ENCODE measurements at places on chromosomes 12 and 14.

DNA sequence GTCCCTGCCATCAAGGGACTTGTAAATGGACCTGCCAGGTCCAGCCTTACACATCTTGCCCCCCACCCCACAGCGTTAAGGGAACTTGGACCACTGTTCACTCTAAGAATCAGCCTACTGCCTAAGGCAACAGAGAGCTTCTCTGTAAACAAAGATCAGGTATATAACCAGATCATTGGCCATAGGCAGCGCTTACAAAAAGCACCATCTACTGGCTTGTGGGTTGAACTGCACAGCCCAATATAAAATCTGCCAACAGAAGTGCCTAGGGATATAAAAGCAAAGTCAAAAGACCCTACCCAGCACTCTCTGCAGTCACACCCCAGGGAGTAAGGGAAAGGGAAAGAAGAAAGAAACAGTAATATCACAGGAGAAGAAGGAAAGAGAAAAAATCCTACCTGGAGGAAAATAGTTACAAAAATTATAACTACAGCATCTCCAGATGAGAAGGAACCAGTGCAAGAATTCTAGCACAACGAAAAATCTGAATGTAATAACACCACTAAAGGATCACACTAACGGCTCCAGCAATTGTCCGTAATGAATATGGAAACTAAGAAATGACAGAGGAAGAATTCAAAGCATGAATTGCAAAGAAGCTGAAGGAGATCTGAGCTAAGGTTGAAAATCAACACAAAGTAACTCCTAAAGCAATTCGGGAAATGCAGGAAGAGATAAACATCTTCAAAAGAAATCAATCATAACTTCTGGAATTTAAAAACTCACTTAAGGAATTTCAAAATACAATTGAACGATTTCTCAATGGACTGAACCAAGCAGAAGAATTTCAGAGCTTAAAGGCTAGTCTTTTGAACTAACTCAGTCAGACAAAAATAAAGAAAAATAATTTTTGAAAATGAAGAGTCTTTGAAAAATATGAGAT is 95.2 kb upstream of the PCED1B start:
- DNase-seq: peak; percentile 8

- DNase-seq: no peak
Observed at GRCh38 chr14:33118668-33119067, 180.0 kb downstream of the NPAS3 start.

GRCh38 chr14:52563120-52563519 is 10.5 kb downstream of the GPR137C start:
- DNase-seq: no peak

- no peak for DNase-seq
Observed at GRCh38 chr12:114933428-114934160, 249.6 kb upstream of the TBX3 start.

- DNase-seq: peak; percentile 25
Observed at GRCh38 chr14:73943083-73943482, 6.8 kb downstream of the FAM161B start.

DNA sequence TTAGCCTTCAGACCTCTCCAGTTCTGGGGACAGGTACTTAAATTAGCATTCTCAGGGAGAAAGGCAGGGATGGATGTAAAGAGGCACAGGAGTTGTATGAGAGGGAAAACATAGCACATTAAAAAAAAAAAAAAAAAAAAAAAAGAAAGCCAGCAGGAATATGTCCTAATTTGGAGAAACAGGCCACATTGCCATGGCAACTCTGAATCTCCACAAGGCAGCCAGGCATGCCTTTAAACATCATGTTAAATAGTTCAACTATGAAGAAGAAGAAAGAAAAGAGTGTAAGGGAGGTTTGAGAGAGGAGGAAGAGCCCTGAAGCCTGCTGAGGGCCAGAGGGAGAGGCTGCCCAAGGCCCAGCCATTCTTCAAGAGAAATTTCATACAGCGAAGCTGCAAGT is 145.8 kb downstream of the GRIN2B start:
- no peak for DNase-seq

DNA sequence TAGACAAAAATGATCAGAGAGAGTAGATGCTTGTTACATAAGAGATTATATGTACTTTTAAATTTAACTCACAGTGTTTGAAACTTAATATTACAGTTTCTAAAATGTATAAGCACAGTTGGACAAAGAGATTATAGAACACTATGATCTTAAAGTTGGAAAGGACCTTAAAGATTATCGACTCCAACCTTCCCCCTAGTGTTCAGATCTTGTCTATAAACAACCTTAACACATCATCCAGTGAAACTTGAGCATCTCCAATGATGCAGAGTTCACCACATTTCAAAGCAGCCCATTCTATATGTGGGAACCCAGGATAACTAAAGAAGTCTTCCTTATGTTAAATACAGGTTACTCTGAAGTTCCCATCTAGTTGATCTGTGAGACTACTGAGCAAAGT is 480.8 kb downstream of the RMST start:
- DNase-seq: no peak

DNA sequence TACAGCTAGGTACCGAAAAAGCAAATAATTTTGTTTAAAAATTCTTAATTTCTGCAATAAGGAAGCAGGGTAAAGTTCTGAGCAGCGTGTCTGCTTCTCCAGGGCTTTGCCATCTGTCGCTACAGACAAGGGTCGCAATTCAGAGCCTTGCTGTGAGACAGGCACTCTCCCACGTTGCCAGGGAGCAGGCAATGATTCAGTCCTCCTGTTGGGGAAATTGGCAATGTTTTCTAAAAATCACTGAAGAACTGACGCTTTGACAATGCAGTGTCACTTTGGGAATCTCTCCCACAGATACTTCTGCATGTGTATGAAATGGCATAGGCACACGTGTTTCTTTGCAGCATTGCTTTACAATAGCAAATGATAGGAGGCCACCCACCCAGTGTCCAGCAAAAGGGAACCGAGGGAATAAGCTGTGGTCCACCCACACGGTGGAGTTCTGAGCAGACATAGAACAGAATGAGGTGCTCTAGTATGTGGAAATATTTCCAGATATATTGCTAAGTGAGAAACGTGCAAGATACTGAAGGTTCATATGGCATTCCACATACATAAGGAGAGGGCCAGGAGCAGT is 16.0 kb upstream of the HIP1R start:
- DNase-seq: no peak

DNA sequence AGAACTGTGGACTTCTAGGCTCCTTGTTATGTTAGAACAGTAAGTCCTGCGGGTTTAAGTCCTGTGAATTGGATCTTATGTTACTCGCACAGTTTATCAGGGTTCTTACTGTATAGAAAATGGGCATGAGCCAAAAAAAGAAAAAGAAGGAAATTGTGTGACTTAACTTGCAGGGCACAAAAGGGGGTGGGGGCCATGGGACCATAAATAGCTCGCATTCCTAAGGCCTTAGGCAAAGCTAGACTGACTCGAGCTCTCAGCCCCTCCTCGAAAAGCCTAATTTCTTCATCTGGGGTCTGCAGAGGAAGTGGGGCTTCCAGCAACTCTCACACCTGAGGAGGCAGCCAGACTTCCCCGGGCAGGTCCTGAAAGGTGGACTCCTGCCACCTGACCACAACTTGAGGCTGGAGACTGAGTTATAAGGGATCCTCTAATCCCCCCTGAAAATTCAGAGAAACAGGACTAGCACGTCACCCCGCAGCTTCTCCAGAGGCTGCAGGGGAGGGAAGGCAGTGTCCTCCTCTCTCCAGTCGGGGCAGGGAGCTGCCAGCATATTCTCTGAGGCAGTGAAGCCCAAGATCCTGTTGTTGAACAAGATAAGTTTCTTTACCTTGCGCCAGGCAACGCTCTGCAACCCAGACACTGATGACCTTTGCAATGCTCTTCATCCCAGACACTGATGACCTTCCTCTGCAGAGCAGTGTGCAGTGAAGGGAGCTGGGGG is 280.5 kb downstream of the PCNX1 start:
- DNase-seq: no peak

- peak; percentile 52 for DNase-seq
Observed at GRCh38 chr12:111428728-111429175, 23.0 kb downstream of the SH2B3 start.

DNA sequence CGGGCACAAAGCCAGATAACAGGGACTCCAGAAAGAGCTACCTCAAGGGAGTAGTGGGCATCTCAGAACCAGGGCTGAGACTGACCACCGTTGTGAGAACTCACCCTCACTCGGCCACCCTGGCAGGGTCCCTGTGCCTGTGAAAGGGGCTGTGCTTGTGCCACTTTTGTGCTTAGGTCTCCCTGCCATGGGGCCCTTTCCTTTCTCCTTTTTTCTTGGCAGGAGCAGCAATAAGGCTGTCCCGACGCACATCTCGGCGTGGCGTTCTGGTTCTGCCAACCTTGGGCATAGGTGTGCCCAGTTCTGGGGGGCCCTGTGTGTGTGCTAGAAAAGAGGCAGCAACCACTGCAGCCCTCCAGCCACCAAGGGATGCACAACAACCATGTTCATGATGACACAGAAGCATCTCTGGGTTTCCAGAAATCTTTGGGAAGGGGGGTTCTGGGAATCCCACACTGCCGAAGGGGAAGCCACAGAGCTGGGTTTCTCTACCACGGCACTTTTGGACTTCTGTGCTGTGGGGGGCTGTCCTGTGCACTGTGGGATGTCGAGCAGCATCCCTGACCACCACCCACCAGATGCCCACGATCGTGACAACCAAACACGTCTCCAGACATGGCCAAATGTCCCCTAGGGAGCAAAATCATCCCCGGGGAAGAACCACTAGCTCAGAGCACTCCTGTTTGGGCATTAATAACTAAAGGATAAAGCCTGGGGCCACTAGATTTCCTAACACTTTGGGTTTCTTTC is 13.1 kb upstream of the TMEM119 start:
- DNase-seq: no peak

DNA sequence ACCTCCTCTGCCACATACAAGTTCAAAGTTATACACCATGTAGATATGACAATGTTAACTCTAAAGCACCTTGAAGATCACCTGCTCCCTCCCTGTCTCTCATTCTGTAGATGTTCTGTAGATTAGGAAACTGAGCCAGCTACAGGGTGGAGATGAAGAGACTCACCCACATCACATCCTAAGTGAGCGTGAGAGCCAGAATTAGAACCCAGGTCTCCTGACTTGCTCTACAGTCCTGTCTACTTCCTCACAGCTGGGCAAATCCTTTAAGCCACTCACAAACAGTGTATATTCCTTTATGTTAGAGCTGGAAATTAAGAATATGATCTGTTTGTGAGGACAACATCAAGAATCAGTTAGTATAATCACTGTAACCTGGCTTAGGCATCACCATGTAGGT is 1.8 kb downstream of the APPL2 start:
- DNase-seq: no peak

DNA sequence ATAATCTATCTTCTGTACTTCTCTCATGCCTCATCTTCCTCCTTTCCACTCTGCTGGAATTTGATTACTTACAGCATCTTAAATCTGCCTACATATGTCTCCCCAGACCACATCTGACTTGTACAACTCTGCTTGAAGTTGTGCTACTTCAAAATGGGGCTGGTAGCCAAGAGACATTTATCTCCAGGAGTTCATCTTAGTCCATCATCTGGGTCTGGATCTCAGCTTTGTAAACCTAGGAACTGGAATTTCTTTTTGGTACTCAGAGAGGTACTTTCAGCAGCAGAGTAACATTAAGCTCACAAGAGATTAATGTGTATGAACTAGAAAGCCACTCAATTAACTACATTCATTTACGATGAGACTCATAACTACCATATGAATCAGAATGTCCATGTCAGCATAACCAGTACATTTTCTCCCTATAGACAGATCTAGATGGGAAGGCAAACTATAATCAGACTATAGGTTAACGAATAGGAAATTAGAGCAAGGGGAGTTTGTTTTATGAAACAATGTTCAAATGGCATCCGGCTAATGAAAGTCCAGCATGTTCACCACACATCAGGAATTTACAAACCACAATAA is 178.8 kb downstream of the CEP128 start:
- no peak for DNase-seq

- no peak for DNase-seq
Observed at GRCh38 chr12:52698651-52699340, 4.5 kb downstream of the KRT77 start.

DNA sequence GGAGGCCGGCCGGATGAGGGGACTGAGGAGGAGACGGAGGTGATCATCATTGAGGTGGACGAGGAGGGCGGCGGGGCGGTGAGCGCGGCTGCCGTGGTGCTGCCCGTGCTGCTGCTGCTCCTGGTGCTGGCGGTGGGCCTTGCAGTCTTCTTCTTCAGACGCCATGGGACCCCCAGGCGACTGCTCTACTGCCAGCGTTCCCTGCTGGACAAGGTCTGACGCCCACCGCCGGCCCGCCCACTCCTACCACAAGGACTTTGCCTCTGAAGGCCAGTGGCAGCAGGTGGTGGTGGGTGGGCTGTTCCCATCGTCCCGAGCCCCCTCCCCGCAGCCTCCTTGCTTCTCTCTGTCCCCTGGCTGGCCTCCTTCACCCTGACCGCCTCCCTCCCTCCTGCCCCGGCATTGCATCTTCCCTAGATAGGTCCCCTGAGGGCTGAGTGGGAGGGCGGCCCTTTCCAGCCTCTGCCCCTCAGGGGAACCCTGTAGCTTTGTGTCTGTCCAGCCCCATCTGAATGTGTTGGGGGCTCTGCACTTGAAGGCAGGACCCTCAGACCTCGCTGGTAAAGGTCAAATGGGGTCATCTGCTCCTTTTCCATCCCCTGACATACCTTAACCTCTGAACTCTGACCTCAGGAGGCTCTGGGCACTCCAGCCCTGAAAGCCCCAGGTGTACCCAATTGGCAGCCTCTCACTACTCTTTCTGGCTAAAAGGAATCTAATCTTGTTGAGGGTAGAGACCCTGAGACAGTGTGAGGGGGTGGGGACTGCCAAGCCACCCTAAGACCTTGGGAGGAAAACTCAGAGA is 9.6 kb downstream of the MMP14 start:
- DNase-seq: no peak

DNA sequence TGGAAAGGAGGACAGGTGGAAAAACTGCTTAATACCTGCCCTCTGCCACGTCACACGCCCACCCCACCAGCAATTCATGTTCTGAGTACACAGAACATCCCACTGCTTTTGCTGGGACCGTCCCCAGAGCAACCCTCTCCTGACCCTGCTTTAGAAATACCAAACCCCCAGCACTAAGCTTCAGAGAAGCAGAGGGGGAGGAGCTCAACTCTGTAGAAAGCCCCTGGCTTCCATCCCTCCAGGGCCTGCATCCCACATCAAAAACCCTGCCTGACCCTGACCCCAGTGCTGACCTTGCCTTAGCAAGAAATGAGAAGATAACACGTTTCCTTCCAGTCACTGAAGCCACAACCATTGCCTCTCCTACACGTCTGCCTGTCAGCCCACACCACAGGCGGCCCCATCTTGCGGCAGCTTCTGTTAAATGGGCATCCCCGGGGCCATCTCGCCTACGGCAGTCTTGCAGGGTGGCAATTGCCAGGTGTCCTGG is 19.7 kb downstream of the VDR start:
- DNase-seq: no peak

- DNase-seq: peak; percentile 20
Observed at GRCh38 chr12:6540181-6540877, 6.0 kb downstream of the GAPDH start.

- no peak for DNase-seq
Observed at GRCh38 chr14:27061299-27061698, 463.5 kb upstream of the NOVA1 start.

GRCh38 chr12:4242595-4242994 is 31.0 kb upstream of the CCND2 start:
- DNase-seq: no peak

Data from CD4-positive, alpha-beta T cell treated with Interferon gamma for 1 hour (primary cell).